Ureter (tissue), 1 donor: ENCODE measurements at places on chromosomes 11 and 22. TPM values are rescaled to one million over a fixed set of nuclear protein-coding genes. Genes with fewer than 3 reads are reported as not detected.

The HSPB2 gene
- total RNA-seq, result 0.83 TPM

The GVQW3 gene
- total RNA-seq, result 2.4 TPM

The PNPLA5 gene
- total RNA-seq, result not detected

The CCDC188 gene
- 2.6 TPM for total RNA-seq

The SPI1 gene
- total RNA-seq, result 10.6 TPM

The RIN1 gene
- 16.7 TPM for total RNA-seq

The CCDC88B gene
- total RNA-seq, result 17.1 TPM

The A4GALT gene
- 57.9 TPM for total RNA-seq

DNA sequence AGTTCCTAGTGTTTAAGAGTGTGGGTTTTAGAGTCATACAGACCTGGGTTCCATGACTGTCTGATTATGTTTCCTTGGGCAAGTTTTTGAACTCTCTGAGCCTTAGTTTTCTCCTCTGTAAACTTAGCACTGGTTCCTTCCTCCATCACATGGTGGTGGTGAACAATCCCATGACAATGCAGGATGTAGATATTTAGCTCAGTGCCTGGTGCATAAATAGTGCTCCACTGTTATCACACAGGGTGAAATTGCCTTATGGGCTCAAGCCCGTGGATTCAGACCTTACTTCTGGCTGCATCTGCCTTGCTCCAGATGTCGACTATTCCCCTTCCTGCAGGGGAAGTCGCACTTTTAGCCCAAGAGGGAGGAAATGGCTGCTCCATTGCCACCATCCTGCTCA lies 62.7 kb downstream of the LDLRAD3 start:
- DNase-seq, result no peak

DNA sequence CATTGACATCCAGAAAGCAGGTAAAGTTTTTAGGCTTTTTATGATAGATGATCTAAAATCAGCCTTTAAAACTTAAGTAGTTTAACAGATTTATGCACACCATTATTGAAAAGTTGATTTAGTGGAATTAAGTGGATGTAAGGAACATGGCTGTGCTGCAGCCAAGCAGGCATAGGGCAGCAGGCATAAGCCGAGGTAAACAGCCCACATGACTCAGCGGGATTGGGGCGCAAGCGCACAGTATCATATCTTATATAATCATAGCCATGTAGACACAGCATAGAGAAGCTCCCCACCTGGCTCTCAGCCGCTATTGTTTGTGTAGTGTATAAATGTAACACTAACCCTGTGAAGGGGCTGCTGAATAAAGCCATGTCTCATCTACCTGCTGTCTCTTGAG lies 157.5 kb downstream of the WNT11 start:
- DNase-seq, result no peak

- peak; percentile 24 for DNase-seq
These were observed 495.8 kb downstream of the BRD1 start for GRCh38 chr22:49331878-49332277.

GRCh38 chr11:21965221-21965620 lies 227.7 kb upstream of the ANO5 start:
- no peak for DNase-seq

DNA sequence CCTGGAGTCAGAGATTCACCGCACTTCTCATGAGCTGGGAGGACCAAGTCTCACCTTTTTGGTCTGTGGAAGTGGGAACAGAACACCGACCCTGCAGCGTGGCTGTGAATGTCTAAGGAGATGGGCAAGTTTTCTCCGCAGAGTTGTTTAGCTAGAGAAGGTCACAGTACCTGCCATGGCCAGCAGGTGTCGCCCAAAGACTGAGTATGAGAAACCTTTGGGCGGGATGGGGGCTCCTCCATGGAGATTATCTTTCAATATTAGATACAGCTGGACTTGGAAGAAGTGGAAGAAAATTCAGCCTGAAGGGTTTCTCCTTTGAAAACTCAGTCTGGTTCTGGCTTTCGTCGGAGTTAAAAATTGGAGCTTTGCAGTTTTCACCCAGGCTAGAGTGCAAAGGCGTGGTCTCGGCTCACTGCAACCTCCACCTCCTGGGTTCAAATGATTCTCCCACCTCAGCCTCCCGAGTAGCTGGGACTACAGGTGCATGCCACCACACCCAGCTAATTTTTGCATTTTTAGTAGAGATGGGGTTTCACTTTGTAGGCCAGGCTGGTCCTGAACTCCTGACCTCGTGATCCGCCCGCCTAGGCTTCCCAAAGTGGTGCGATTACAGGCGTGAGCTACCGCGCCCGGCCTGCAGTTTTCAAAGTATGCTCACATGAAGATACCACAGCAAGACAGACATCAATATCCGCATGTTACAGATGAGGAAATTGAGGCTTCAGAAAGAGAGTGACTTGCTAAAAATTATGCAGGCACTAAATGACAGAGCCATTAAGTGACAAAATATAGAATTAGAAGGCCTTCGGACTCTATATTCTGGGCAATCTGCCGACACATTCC lies 10.7 kb upstream of the DSCAML1 start:
- DNase-seq, result peak; percentile 77

DNA sequence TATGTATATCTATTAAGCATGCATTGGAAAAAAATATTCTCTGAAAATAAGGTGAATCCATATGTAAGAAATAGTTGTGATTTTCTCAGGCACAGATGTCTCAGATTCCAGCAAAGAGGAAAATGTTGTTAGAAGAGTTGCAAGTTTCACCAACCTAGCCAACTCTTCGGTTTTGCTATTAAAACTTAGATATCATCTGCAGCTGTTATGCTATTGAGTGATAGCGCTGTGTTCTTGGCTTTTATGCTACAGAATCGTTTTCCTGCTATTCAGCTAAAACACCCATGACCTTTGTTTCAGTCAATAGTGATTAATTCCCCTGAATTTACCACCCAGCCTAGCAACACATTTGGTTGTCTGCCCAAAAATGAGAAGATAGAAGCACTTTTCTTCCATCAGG lies 795.6 kb upstream of the ANO3 start:
- DNase-seq, result no peak

- no peak for DNase-seq
These were observed 180.3 kb downstream of the HIPK3 start for GRCh38 chr11:33437529-33437928.

GRCh38 chr22:37378642-37379058 lies 48.6 kb downstream of the ELFN2 start:
- no peak for DNase-seq

DNA sequence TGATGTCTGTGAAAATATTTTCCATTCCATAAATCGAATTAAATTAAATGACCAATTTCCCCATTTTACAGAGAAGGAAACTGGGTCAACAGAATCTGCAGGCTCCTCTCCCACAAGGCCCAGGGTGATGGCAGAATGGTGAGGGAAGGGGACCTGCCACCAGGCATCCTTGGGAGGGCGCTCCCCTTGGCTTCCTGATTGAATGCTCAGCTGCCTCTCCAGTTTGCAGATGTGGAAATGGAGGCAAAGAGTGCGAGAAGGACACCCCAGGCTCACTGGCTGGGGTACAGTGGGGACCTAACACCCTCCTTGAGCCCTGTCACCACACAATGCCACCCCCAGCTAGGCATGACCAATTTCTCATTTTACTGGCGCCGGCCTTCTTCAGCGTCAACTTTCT lies 28.5 kb upstream of the CSNK1E start:
- peak; percentile 23 for DNase-seq

DNA sequence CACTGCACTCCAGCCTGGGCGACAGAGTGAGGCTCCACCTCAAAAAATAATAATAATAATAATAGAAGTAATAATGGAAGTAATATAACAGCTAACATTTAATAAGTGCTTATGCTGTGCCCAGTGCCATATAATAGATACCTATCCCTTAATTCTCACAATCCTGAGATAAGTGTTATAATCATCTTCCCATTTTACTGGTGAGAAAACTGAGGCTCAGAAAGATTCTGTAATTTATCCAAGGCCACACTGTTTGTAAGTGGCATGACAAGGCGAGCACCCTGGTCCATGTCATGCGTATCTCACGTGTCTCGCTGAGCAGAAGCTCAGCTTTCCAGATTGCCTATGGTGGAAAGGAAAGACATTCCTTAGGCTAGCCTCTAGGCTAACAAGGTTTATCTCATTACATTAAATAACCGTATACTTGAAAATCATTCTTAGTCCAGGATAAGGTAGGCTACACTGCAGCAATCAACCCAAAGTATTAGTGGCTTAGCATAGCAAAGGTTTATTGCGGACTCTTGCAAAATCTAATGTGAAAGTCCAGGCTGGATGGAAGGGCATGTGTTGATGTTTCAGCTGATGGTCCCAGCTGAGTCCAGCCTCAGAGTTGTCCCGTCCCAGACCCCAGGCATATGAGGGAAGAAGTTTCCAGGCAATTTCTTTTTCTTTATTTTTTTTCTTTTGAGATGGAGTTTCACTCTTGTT lies 15.0 kb upstream of the LDLRAD3 start:
- no peak for DNase-seq

DNA sequence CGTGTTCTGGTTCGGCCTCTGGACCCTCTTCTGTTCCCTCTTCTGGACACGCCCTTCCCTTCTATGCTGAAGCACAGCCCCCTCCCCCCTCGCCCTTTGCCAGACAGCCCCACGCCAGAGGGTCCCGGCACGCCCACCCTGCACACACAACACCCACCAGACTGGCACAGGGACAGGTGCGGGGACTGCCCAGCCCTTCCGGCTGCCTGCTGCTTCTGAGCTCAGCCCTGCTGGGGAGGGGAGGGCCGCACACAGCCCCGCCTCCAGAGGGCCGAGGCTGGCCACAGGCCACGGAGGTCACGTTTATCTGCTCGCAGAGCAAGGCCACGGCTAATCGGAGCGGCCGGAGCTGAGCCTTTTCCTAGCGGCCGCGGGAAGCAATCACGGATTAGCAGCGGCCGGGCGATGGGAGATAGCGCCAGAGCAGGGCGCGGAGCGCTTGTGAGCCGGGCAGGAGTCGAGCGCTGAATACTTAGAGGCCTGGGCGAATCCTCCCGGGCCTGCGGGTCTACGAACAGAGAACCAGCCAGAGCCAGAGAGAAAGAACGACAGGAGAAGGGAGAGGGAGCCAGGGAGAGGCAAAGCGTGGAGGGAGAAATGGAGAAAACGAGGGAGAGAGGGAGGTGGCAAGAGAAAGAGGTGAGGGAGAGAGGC lies 21.5 kb downstream of the OTUB1 start:
- DNase-seq, result peak; percentile 60

GRCh38 chr22:36884349-36885158 lies 23.7 kb downstream of the NCF4 start:
- no peak for DNase-seq

- DNase-seq, result no peak
These were observed 339.6 kb upstream of the ANO3 start for GRCh38 chr11:25992294-25992693.
